Fibroblast of lung (primary cell): ENCODE measurements at places on chromosomes 13 and 19.

DNA sequence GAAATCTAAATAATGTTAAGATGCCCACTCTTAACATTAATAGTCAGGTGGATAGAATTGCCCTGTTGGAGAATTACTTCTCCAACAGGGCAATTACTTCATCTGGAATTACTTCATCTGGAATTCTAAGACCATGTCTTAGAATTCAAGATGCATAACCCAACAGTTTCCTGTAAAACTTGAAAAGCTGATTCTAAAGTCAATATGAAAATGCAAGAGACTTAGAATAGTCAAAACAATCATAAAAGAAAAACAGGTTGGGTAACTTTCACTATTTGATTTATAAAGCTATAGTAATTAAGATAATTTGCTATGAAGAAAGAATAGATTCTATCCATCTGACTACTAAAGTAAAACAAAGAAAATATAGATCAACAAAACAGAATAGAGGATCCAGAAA, 75.2 kb downstream of the ABCC4 start:
- DNase-seq = no peak

DNA sequence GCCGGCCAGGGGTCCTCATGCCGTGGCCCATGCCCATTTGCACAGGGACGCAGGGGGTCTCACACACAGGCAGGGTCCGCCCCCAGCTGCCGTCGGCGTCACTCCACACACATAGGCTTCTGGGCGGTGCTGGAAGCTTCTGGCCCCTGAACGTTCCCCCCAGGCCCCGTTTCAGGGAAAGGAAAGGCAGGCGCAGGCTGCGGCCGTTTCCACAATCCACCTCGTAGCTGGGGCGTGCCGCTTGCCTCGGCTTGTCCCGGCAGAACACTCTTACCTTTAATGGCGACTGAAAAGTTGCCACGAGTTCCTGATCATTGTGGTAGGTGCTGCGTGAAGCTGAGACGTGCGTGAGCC, 53.4 kb downstream of the MCF2L start:
- no peak for DNase-seq

DNA sequence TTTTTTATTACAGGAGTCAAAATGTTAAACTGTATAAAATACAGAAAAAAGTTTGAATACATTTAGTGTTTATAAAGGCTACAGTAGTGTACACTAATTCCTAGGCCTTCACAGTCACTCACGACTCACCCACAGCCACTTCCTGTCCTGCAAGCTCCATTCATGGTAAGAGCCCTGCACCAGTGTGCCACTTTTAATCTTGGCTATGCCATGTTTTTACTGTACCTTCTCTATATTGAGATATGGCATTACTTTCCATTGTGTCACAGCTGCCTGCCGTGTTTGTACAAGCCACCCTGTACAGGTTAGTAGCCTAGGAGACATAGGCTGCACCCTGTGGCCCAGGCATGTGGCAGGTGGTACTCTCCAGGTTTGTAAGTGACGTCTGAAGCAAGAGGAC, 32.1 kb downstream of the C1QTNF9 start:
- no peak for DNase-seq

GRCh38 chr13:51158880-51159518, 47.9 kb upstream of the C13orf42 start:
- DNase-seq = peak; percentile 21

GRCh38 chr19:47275791-47276461, 1.2 kb downstream of the INAFM1 start:
- peak; percentile 42 for DNase-seq

GRCh38 chr13:73428137-73428536, 369.3 kb downstream of the KLF5 start:
- DNase-seq = peak; percentile 96

GRCh38 chr19:32017176-32017953, 328.0 kb upstream of the ZNF507 start:
- peak; percentile 76 for DNase-seq

- DNase-seq = peak; percentile 78
Observed at GRCh38 chr19:1213391-1214286, 8.1 kb downstream of the STK11 start.

DNA sequence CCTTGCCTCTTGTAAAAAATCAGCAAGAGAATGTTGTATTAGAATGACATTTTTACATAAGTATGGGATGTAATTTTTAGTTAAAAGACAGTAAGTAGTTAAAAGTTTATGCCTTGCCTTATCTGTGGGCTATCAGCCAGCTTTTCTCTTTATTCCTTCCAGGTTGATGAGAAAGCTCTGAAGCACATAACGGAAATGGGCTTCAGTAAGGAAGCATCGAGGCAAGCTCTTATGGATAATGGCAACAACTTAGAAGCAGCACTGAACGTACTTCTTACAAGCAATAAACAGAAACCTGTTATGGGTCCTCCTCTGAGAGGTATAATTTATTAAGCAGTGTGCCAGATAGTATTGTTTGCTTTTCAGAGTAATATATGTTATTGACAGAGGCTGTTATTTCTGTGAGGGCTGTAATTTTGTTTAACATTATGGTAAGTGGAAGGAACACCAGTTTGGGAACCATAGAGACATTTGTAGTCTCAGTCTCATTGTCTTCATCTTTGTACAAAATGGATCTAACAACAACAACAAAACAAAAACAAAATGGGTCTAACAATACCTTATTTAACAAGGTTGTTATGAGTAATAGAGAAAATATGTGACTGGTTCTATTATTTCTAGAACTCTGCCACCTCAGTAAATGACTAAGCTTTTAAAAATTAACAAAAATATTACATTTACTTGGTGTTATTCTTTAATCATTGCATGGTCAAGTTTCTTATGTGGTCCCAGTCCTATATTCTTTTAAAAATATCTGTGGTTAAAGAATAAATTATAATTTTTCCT, 112.8 kb downstream of the TDRD3 start:
- no peak for DNase-seq

DNA sequence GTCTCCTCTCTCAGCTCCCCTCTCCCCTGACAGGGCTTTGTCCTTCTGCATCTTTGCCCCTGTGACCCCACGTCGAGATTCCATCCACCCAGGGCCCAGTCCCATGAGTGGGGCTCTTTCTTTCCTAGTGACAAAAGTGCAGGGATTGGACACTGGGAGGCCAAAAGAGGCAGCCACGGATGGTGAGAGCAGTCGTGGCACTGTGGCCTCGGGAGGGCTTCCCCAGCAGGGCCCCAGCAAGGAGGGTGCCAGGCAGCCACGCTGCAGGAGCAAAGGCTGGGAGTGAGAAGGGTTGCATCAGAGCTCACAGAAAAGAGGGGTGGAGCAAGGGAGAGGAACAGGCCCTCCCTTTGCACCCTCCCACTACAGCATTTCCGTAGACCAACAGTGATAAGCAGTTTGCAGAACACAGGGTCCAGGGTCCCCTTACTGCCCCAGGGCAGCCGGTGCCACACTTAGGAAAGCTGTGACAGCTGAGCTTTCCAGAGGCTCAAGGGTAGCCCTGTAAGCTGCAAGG, 4.9 kb downstream of the ZSCAN1 start:
- no peak for DNase-seq

DNA sequence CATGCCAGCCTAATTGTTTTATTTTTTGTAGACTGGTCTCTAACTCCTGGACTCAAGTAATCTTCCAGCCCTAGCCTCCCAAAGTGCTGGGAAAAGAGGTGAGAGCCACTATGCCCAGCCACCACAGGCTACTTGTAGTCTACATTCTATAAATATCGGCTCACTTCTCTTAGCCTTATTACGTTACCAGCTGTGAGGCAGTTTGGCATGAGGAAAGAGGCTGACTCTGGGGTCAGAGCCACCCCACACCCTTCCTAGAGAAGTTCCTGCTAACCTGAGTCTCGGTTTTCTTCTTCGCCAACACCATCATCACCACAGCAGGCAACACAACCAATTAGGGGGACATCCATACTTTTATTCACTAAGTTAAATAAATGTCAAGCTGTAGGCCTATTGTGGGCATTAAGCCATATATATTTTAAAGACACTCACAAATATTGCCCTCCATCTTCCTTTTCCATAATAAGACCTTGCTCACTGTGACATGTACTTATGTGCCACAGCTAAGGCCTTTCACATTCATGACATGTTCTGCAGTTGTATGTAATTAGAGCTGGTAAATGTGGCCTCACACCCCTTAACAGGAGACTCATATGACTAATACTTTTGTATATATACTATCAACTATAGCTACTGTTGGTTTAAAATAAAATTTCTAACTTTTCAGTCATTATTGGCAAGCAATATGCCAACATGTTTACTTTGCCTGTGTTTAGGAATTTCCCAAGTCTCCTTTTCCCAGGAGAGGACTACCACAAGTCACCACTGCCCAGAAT, 5.7 kb downstream of the SLC25A30 start:
- DNase-seq = peak; percentile 13

DNA sequence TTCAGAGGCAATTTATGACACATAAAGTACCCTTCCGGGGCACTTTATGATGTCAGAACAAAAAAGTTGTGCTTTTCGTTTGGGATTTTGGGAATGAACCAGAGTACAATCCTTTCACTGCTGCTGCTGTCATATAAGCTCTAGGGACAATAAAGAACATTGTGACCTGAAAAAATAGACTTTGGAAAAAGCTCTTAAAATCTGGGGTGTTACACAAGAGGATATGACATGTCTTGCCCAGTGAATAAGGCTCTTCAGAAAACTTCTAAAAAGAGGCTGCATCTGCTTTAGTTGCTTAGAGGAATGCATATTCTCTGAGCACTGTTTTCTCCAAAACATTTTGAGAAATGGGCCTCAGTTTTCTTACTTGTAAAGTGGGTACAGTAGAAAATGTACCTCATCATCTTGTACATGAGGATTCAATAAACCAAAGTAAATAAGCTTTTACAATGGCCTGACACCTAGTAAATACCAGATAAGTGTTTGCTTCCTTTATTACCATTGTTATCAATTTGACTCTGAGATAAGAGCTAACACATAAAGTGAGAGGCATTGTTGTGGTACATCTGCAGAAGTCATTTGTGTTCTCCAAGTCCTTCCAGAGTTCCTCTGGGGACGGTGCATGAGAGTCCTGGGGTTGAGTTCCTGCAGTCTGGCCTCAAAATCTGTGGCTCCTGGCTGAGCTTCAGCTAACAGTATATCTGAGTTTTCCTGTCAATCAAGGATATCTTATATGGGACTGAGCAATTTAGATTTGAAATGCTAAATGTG, 67.4 kb upstream of the EDNRB start:
- DNase-seq = no peak

- DNase-seq = peak; percentile 85
Observed at GRCh38 chr13:49731766-49732165, 40.5 kb upstream of the EBPL start.

DNA sequence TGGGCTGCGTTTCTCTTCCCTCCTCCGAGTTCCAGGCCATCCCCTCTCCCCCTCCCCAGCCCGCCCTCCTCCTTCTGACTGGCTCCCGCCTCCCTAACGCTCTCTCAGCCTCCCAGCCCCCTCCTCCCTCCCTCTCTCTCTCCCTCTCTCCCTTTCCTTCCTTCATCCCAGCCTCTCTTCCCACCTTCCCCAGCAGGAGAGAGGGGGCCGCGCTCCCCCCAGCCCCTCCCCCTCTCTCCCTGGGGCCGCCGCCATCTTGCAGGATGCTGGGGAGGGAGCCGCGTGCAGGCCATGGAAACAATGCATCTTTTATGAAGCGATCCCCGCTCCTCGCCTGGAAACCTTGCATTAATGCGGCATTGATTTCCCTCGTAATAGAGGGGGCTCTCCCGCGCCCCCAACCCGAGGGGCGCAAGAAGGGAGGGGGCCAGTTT, 42.6 kb upstream of the ADGRL1 start:
- peak; percentile 65 for DNase-seq

DNA sequence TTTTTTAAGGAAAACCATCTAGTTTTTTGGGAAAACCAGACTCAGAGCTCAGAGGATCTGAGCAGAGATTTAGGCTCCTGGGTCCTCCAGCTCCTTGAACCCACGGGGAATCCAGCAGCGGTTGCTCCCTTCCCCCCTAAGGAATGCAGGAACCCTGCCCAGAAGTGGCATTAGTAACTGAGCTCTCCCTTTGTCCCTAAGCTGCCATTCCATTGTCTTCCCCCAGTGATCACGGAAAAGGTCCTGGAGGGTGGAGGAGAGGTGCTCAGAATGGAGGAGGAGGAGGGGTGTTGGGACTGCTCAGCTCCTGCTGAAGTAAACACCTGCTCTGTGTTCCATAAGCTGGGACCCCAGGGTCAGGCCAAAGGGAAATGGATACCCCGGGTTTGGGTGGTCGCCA, 16.8 kb upstream of the OR1M1 start:
- DNase-seq = peak; percentile 19

GRCh38 chr13:68078469-68078868, 848.3 kb upstream of the PCDH9 start:
- DNase-seq = no peak

- peak; percentile 23 for DNase-seq
Observed at GRCh38 chr13:110506859-110507566, 54.5 kb downstream of the RAB20 start.

DNA sequence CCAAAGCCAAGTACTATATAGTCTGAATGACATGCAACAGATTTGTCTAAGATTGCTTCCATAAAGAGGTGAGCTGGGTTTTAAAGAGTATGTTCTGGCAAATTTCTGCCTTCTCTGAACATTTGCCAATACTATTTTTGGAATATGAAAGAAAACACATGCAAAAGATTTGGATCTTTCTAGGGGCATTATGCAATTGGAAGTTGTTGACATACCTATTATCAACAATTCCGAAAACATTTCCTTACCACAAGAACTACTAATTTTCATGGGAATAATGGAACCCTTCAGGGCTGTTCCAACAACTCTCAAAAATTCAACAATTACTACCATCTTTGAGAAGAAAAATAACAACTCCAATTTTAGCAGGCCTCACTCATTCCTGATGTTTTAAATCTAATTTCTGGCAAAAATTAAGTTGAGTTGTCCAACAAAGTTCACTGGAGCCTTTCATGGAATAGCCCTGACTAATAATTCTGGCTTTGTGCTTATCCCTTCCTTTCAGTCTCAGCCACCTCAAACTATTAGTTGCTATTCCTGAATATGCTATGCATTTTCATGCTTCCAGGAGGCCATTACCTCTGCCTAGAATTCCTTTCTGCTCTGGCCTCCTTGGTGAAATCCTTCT, 250.0 kb downstream of the RGCC start:
- DNase-seq = no peak

- DNase-seq = no peak
Observed at GRCh38 chr19:33630880-33631608, 9.3 kb downstream of the CHST8 start.

- DNase-seq = no peak
Observed at GRCh38 chr19:3771906-3772455, at the start of gene RAX2. Gene RAX2 (minus strand): TSS chr19:3772228. CDS start chr19:3771742, 486 bp downstream.

GRCh38 chr19:33819880-33820781, 23.5 kb downstream of the KCTD15 start:
- DNase-seq = peak; percentile 76

DNA sequence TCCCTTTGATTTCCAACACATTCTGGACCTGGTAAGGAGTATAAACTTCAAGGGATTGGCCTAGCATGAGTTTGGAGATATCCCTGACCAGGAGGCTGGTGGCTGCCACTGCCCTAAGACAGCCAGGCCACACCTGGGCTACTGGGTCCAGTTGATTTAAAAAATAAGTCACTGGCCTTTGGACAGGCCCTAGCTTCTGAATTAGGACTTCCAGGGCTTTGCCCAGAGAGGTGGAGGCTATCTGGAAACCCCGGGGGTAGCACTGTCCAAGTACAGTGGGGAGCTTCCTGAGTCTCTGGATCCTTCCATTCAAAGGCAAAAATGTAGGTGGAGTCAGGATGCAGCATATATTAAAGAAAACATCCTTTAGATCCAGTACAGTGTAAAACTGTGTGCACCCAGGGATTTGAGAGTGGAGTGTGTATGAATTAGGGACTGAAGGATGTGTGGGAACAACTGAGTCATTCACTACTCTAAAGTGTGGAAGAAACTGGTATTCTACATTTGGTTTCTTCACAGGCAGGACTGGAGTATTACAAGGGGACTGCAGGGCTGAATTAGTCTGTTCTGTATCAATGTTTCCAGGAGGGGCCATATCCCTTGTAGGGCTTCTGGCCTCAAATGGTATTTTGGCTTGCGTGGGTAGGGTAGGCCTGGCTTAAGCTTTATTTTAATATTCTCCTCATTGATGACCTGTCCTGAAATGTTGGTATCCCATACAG, 14.8 kb upstream of the FCGBP start:
- DNase-seq = no peak
